ENCODE measurements at places on chromosomes 3 and 15. TPM values are rescaled to one million over a fixed set of nuclear protein-coding genes. Genes with fewer than 3 reads are reported as not detected.

- H3K4me1 ChIP-seq: no peaks in the 10 kb centered on the region
- no peaks in the 10 kb centered on the region for H3K36me3 ChIP-seq
- H3K4me3 ChIP-seq: no peak overlapping the region
- H3K27ac ChIP-seq: peak overlapping the region; percentile 16
These were observed 192.9 kb upstream of the SLITRK3 start for GRCh38 chr3:165389064-165389463.

Gene MCF2L2
- total RNA-seq: 0.91 TPM

Gene UNC13C
- 0.22 TPM for total RNA-seq

DNA sequence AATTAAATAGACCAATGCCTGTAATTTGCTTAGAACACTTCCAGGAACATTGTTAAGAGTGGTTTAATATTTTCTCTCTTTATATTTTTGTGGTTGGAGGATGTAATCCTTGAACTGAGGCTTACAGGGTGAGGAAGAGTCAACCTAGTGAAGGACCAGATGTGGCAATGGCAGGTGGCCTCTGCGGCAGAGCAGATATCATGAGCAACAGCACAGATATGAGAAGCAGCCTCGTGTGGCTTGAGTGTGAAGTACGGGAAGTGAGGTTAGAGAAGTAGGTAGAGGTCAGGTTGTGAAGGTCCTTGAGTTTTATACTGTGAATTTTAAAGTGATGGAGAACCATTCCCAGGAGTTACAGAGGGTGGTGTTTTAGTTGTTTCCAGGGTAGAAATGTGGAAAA is 417.6 kb upstream of the SUCLG2 start:
- DNase-seq: no peak
- H3K27me3 ChIP-seq: no peaks in the 10 kb centered on the region

- no peak overlapping the region for H3K4me3 ChIP-seq
- H3K27ac ChIP-seq: no peak overlapping the region
- DNase-seq: no peak
- no peaks in the 10 kb centered on the region for H3K36me3 ChIP-seq
These were observed 256.3 kb upstream of the SEMA6D start for GRCh38 chr15:47460795-47461573.

- no peak overlapping the region for H3K27ac ChIP-seq
- H3K4me3 ChIP-seq: no peak overlapping the region
- H3K36me3 ChIP-seq: no peaks in the 10 kb centered on the region
- no peaks in the 10 kb centered on the region for H3K4me1 ChIP-seq
- no peaks in the 10 kb centered on the region for H3K27me3 ChIP-seq
These were observed 319.9 kb upstream of the ICE2 start for GRCh38 chr15:60798821-60799220.

DNA sequence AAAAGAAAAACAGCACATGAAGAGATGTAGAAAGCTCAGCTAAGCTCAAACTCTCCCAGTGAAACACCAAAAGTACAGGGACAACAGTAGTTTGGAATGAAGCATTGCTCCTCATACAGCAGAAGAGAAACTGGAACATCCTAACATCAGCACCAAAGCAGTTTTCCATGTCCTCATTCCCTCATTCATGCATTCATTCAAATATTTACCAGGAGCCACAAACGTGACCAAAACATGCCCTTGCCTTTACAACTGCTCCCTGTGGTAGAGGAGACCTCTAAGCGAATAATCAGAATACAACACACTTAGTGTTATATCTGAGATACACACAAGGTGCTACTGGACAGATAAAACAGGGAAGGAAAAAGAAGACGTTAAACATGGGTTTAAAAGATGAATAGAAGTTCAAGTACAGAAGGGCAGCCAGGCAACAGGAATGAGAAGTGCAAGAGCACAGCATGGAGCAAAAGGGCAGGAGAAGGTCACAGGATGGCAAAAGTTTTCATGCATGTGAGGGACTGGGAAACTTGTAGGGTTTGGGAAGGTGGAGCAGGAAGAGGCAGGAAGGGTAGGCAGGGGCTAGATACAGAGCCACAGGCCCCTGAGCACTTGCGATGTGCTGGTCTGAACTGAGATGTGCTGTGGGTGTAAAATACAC is 58.5 kb upstream of the LMCD1 start:
- H3K27me3 ChIP-seq: no peaks in the 10 kb centered on the region
- DNase-seq: no peak
- H3K27ac ChIP-seq: peak overlapping the region; percentile 80
- no peaks in the 10 kb centered on the region for H3K36me3 ChIP-seq
- H3K4me3 ChIP-seq: no peak overlapping the region

DNA sequence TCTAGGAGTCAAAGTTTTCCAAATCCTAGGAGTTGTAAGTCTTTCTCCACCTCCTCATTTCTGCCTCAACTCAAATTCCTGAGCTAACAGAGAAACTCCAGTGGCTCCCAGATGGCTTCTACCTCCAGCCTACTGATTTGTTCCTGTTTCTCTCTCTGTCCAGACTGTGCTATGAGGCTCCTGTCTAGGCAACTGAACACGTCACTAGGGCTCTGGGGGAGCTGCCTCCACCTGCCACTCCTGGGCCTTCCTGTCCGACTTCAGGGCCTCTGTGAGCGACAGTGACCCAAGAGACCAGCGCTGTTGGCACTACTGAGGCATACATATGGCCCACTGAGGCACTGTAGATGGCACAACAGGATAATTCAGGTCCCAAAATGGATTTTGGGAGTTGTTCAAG is 71.4 kb downstream of the EXOG start:
- DNase-seq: no peak
- peaks cover 12% of the 10 kb centered on the region for H3K4me1 ChIP-seq
- peaks cover 41% of the 10 kb centered on the region for H3K36me3 ChIP-seq

GRCh38 chr15:63940966-63941620 is 105.2 kb downstream of the DAPK2 start:
- no peaks in the 10 kb centered on the region for H3K36me3 ChIP-seq
- DNase-seq: no peak
- H3K4me1 ChIP-seq: peaks cover 55% of the 10 kb centered on the region
- H3K27ac ChIP-seq: peak overlapping the region; percentile 82
- H3K4me3 ChIP-seq: no peak overlapping the region
